ENCODE measurements at places on chromosomes 4 and X.

GRCh38 chrX:36974911-36975310 is 33.3 kb upstream of the FAM47C start:
- DNase-seq, result no peak

- no peak for DNase-seq
These were observed 160.6 kb upstream of the GATB start for GRCh38 chr4:151921386-151921785.

DNA sequence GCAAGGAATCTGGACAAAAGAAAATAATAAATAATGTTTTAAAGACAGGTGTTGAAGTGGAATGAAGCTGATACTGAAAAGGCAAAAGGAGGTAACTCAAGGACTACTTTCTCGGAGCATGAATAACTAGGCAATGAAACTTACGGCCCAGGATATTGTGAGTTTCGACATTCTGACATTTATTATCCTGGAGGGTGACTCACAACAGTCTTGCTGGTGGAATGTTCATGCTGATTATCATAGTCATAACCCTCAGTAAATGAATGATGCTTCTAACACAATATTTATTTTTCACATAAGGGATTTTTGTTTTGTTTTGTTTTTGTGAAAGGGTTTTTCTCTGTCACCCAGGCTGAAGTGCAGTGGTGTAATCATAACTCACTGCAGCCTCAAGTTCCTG is 147.0 kb upstream of the HPGD start:
- DNase-seq, result no peak

DNA sequence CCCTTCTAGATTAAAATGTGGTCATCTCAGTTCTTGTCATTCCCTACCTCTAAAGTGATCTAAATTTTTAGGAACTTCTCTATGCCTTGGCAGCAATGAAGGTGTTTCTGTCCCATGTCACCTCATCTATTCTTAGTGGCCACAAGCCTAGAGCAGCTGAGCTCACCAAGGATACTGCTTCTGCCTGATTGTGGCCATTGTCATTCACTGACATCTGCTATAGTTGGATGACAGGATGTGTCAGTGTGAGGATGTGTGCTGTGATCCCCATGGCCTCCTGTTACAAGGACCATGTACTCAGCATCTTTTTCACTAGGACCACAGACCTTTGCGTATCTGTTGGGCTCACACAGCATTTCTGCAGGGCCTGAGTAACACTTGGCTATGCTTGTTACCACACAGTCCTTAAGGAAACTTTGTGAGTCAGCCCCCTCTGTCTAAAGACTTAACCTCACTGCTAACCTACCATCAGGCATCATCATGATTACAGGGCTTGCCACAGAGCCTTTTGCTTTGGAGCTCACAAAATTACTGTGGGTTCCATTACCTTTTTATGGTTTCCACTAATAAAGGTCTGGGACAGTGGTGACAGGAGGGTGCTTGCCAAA is 421.0 kb downstream of the ADAM29 start:
- no peak for DNase-seq

DNA sequence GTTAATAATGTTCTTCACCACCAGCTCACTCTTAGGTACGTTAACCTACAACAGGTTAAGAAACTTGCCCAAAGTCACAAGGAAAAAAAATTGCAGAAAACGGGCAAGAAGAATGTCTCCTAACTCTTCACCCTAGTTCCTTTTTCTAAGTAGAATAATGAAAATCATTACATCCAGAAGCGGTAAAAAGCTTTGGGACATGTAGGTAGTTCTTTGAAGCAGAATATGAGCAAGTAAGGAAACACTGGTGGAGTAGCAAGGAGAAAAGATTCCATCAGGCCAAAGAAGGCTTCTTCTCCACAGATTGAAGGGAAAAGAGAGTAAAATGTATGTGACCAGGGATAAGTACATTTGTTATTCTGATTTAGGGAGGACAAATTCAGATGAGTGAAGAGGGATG is 4.1 kb downstream of the CAMK2D start:
- DNase-seq, result no peak

DNA sequence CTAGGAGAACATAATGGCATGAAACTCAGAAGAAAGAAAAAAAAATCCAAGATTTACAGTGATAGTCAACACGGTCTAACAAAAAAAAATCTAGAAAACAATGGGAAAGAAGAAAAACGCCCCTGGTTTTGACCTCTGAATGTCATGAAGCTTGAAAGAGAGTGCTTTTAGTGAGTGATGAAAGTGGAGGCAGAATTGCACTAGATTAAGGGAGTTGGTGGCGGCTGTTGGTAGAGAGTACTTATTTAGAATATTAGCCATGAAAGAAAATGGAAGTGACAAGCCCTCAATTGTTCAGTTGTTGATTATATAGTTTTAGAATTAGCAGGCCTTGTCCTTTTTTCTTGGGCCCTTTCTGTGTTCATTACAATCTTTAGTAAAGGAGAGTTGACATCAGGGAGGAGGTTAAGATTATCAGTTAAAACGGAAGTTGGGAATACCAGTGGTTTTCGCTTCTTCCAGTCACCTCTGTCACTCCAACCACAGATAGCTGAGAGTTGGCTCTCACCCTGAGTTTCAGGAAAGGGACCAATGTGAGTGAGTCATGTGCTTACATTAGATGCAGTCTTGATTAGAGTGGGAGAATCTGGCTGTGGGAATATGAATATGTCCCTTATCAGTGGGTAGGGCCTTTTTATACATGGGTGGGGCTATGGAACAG is 29.7 kb downstream of the EREG start:
- no peak for DNase-seq

GRCh38 chrX:13891377-13892140 is 74.7 kb upstream of the GPM6B start:
- DNase-seq, result no peak

- peak; percentile 17 for DNase-seq
These were observed 834.7 kb downstream of the RAPGEF2 start for GRCh38 chr4:159937595-159937994.

GRCh38 chrX:115409551-115409950 is 120.0 kb downstream of the LUZP4 start:
- DNase-seq, result no peak

DNA sequence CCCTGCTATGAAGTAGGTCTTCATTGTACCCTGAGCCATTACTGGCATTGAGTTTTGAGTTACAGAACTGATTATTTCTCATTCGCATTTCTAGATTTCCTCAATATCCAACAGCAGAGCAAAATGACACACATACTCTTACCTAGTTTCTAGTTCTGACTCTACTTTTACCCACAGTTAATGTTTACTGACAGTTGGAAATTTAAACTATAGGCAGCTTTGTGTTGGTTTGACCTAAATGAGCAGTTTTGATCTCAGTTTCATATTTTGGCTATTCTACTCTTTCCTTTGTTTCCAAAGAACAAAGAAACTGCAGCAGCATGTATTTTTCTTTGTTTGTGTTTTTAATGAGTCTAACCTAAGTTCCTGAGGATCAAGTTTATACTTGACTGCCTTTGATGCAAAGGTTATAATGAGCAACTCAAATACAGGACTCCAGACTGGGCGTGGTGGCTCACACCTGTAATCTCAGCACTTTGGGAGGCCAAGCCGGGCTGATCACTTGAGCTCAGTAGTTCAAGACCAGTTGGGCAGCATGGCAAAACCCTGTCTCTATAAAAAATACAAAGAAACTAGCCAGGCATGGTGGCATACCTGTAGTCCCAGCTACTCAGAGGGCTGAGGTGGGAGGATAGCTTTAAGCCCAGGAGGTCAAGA is 30.4 kb downstream of the TXK start:
- peak; percentile 53 for DNase-seq

DNA sequence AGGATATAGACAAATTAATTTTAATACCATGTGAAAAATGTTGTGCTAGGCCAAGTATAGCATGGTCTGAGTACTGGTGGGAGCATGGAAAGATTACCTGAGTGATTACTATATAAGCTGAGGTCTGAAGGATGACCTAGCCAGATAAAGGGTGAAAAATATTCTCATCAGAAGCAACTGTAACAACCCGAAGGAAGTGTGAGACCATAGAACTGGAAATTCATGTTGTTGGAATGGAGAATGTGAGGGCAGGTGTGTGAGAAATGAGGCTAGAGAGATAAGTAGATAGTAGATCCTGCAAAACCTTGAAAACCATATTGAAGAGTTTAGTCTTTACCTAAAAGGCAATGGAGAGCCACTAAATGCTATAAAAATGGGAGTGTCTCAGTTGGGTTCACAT is 71.5 kb downstream of the ARFIP1 start:
- no peak for DNase-seq

GRCh38 chr4:25884031-25884782 is 21.4 kb upstream of the SEL1L3 start:
- no peak for DNase-seq

GRCh38 chrX:82029571-82030218 is 827.8 kb downstream of the SH3BGRL start:
- DNase-seq, result no peak

DNA sequence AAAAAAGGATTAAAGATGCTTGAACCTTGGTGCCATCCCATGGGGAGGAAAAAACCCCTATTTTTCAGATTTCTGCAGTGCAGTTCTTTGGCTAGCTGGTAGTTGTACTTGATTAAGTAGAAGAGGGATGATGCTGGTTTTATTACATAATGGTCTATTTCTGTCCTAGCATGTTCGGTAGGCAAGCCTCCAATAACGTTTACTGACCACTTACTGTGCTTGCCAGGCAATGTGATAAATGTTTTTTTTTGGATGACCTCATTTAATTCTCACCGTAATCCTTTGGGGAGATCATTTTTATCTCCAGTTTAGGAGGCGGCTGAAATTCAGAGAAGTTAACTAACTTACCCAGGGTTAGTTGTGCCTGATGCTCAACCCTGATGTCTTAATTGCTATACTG is 92.1 kb upstream of the RPA4 start:
- DNase-seq, result no peak

- DNase-seq, result no peak
These were observed 290.0 kb downstream of the ANK2 start for GRCh38 chr4:113339430-113339813.

GRCh38 chr4:83320548-83320947 is 14.1 kb downstream of the HPSE start:
- peak; percentile 63 for DNase-seq

GRCh38 chr4:42398171-42398870 is 1.0 kb downstream of the SHISA3 start:
- DNase-seq, result peak; percentile 33

DNA sequence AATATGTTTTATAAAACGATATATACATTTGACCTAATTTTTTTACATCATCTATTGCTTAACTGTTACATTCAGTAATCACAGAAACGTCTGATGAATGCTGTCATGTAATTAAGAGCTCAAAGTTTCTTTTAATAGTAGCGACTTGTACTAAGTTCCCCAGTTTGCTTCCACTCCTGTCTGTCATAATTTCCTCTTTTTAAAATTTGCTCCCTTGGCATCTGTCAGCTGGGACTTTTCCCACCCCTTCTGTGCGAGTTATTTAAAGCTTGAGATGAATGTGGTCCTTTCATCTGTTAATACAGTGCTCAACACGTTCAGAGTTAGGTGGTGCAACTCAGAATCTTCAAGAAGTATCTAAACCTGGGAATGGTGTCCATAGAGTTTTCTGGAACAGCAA is 1.2 kb downstream of the RAP1GDS1 start:
- DNase-seq, result no peak

GRCh38 chrX:142994988-142995387 is 30.7 kb upstream of the SPANXN4 start:
- no peak for DNase-seq

DNA sequence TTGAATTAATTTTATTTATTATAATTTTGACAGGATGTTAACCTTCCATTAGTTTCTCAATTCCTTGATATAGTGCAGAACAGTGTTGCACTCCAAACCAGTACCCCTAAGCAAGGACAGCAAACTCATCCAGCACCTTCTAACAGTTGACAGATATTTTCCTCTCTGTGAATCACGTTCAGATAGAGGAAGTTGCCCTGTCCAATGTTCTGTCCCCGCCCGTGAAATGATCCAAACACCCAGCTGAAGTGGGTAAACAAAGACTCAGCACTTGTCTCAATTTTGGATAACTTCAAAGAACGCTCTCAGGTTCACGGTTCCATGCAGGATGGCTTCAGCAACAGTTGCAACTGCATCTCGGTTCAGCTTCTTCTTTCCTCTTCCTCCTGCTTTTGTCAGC is 1240.0 kb upstream of the ADGRL3 start:
- no peak for DNase-seq

DNA sequence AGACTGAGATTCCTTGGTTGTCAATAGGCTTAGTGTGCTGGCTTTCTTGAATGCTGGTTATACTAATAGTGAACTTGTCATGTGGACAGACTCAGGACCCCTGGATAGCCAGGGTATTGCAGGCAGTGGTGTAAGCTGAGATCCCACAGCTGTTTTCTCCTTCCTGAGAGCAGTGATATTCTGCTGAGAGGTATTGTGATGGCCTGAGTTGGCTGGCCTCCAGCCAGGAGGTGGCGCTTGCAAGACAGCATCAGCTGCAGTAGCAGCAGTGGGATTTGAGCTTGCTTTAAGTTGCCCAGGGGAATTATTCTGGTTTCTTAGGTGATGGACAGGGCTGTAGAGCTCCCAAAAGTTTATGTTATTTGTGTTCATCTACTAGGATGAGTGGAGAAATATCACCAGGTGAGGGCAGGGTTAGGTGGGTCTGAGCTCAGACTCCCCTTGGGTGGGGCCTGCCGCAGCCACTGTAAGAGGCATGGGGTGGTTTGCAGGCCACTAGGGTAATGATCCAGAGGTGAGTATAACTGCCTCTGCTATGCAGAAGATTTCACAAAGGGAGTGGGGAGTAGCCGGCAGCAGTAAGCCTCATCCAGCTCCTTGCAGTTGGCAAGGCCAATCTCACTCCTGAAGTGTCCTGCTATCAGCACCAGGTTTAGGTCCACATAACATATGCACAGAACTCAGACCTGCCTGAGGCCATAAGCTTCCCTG is 66.2 kb downstream of the IL15 start:
- peak; percentile 8 for DNase-seq

DNA sequence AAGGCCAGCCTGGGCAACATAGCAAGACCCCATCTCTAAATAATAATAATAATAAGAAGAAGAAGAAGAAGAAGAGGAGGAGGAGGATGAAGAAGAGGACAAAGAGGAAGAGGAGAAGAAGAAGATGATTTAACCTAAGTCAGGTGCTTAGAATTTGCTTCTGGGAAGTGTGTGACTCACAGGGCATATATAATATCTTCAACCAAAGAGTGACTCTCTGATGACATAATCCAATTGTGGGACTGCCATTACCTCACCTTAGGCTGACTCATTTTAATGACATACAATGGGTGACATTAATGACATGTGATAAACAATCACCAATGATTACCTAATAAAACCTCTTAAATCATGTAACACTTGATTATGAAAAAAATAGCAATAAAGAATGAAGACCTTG is 32.7 kb upstream of the MBTPS2 start:
- peak; percentile 1 for DNase-seq

- DNase-seq, result no peak
These were observed 229.5 kb downstream of the MAPK10 start for GRCh38 chr4:86130160-86130933.

DNA sequence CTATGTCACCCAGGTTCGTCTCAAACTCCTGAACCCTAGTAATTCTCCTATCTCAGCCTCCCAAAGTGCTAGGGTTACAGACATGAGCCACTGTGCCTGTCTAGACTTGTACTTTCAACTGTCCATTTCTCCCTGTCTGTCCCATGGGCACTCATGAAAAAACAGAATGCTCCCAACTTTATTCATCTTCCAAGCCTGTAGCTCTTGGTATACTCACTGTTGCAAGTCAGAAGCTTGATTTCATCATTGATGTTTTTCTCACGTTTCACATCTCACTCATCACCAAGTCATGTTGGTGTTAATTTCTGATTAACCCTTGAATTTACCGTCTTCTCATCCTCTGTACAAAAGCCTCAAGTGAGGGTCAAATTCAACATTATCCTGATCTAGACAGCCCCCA is 7.3 kb upstream of the SRP72 start:
- DNase-seq, result no peak

GRCh38 chr4:120694973-120695372 is 227.6 kb downstream of the PRDM5 start:
- no peak for DNase-seq

All from activated CD4-positive, alpha-beta T cell treated with anti-CD3 and anti-CD28 coated beads, Interleukin-2, Interleukin-6, amounts not matched to agents 100 ng/mL and 50 ng/mL, durations not matched to agents 16 hours and 8 hours (primary cell).